Cardiac fibroblast (primary cell): ENCODE measurements at places on chromosomes 7 and 10.

DNA sequence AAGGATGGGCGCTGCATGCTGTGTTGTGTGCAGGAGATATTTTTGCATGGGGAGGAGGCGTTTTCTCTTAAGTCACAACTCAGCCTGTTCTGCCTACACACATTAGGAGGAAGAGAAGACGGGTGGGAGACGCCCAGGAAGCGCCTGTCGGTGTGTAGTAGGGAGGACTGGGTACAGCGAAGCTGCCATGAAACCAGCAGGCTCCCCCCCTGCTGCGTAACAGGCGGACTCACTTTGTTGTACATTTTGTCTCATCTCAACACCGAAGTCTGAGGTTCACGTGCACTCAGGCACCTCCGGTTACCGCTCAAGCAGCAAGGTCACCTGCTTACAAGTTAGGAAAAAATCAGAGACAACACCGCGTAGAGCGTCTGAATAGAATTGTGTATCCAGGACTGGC is 56.3 kb downstream of the CRTAC1 start:
- DNase-seq, result no peak

GRCh38 chr10:25465582-25466372 is 291.0 kb downstream of the GPR158 start:
- no peak for DNase-seq

GRCh38 chr10:131961777-131962662 is 19.7 kb downstream of the BNIP3 start:
- DNase-seq, result no peak

- DNase-seq, result no peak
Observed at GRCh38 chr10:123558651-123559050, 107.5 kb upstream of the GPR26 start.

- peak; percentile 33 for DNase-seq
Observed at GRCh38 chr10:60934215-60935175, 9.5 kb downstream of the RHOBTB1 start.

- peak; percentile 46 for DNase-seq
Observed at GRCh38 chr7:15424468-15424867, 137.3 kb downstream of the AGMO start.

DNA sequence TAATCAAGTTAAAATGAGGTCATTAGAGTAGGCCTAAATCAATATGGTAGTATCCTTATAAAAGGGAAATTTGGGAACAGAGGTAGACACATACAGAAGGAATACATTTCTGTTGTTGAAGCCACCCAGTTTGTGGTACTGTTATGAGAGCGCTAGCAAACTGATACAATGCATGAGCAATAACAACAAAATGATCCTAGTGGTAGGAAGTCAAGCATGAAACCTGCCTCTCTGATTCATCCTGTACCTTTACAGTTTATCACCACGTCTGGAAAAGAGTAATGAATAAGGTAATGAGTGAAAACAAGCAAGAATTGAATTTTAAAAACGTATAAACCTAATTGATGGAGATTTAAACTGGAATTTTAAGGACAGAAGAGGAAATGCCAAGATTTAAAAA is 217.2 kb downstream of the PCLO start:
- DNase-seq, result no peak

DNA sequence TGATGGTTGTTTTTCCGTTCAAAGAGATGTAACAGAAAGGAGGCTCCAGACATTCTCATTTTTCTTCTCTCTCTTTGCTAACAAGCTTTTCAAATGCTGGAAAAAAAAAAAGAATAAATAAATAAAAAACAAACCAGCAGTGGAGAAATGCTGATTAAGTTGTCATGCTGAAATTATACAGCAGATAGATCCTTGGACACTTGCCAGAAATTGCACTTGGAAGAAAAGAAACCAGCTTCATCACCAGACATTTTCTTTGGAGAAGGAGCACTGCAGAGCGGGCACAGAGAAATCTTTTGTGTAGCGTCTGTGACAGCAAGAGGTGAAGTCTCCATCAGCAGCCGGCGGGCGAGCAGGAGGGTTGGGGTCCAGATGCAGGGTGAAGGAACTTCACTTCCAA is 55.8 kb downstream of the CLRN3 start:
- DNase-seq, result peak; percentile 3

- DNase-seq, result peak; percentile 59
Observed at GRCh38 chr7:108613147-108613948, 43.7 kb downstream of the DNAJB9 start.

DNA sequence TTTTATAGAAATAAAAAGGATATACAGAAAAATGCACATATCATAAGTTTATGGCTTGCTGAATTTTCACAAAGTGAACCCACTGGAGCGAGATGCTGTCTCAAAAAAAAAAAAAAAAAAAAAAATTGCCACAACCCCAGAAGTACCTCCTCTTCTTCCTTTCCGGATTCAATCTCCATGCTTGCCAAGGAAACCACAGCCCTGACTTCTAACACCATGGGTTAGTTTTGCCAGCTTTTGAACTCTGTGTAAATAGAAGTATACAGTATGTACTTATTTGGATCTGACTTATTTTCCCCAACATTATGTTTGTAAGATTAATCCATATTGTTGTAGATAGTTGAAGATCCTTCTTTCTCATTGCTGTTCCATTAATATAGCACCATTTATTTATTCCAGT is 40.0 kb downstream of the FANK1 start:
- no peak for DNase-seq

- no peak for DNase-seq
Observed at GRCh38 chr7:150564006-150564405, 3.2 kb upstream of the GIMAP4 start.

- no peak for DNase-seq
Observed at GRCh38 chr7:151501676-151502075, 18.0 kb downstream of the RHEB start.

DNA sequence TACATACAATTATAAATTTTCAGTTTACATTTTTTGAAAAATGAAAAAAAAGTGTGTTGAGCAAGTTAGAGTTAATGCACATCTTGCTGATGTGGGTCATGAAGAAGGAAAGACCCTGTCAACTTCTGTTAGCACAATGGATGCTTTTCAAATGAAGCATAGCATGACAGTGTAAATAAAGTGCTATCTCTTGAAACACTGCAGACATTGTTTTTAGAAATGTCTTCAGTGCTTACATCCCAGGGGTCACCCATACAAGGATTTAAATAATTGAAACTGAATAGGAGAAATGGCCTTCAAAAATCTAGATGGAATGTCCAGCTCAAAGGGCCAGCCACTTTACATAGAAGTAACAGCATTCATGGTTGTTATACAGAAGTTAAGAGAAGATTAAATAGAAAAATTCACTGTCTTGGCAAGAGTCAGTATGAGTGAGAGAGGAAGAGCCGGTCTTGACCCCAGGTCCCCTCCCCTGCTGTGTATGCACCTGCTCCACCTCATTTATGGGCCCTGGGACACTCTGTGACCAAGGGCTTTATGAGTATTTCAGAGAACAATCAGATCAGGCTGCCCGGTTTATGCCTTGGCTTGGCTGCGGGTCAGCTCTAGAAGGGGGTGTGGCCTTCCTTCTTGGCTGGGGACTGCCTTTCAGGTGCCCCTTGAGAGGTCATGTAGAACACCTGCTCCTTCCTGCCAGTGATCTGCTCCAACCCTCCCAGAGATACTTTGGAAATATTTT is 237.7 kb upstream of the TMEM72 start:
- DNase-seq, result no peak

GRCh38 chr10:34696423-34696822 is 118.7 kb downstream of the PARD3 start:
- DNase-seq, result peak; percentile 44

GRCh38 chr10:128751851-128752250 is 625.6 kb upstream of the MKI67 start:
- DNase-seq, result no peak

DNA sequence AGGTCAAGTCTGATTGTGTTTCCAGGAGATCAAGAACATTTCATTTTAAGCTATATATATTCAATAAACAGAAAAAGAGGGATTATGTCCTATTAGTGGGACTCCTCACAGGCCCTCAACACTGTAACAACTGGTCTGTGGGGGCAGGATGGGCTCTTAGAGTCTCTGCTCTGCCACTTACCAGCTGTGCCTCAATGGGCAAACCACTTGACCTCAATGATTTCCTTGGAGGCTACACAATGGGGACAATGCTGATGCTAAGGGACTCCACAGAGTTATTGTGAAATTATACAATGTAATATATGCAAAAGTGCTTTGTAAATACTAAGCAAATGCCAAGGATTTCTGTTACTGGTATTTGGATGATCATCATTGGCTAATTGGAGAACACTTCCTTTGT is 33.2 kb upstream of the MXI1 start:
- DNase-seq, result no peak
